Stimulated activated CD4-positive, alpha-beta T cell treated with anti-CD3 and anti-CD28 coated beads, Interleukin-12 subunit alpha, Interleukin-12 subunit beta, amount 100 ng/mL, for 24 hours (primary cell): ENCODE measurements at places on chromosomes 2 and 18.

DNA sequence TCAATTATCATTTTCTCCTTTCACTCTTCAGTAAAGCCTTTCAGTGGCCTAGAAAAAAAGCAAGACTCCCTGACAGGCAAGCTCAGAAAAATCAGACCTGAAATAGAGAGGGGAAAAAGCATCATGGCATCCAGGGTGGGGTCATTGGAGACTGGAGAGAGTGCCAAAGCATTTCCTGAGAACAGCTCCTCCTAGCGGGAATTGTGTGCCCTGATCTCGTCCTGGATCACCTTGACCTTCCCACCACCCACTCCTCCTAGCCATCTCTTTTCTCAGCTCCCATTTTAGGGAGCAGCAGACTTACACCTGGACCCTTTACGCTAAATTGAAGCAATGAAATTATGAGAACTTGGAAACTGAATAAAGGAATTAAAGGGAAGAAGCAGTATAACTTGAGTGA is 176.6 kb downstream of the VWC2L start:
- no peak for DNase-seq

GRCh38 chr2:95319481-95320343 is 22.6 kb downstream of the KCNIP3 start:
- no peak for DNase-seq

- no peak for DNase-seq
Observed at GRCh38 chr2:136495636-136496035, 269.7 kb upstream of the THSD7B start.

GRCh38 chr2:174036825-174037224 is 71.7 kb upstream of the SP3 start:
- no peak for DNase-seq

GRCh38 chr18:33577685-33578517 is at the start of gene ASXL3:
Gene ASXL3 (plus strand): TSS chr18:33578219. CDS start chr18:33578632, 413 bp downstream.
- no peak for DNase-seq

GRCh38 chr2:233338812-233339368 is 15.4 kb upstream of the DGKD start:
- no peak for DNase-seq

- DNase-seq, result no peak
Observed at GRCh38 chr2:126771501-126772195, 115.7 kb downstream of the GYPC start.

DNA sequence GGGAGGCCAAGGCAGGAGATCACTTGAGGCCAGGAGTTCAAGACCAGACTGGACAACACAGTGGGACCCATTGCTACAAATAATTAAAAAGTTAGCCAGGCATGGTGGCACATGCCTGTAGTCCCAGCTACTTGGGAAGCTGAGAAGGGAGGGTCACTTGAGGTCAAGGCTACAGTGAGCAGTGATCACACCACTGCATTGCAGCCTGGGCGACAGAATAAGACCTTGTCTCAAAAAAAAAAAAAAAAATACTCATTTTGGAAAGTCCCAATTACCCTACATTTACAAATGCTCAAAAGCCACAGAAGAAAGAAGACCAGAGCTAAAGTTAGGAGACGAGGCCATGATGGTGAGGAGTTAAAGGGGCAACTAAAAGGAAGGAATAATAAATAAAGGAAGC is 61.9 kb downstream of the COLEC12 start:
- no peak for DNase-seq

GRCh38 chr2:233839447-233839820 is 14.9 kb downstream of the HJURP start:
- no peak for DNase-seq

GRCh38 chr2:10873790-10874437 is 37.8 kb upstream of the KCNF1 start:
- no peak for DNase-seq

DNA sequence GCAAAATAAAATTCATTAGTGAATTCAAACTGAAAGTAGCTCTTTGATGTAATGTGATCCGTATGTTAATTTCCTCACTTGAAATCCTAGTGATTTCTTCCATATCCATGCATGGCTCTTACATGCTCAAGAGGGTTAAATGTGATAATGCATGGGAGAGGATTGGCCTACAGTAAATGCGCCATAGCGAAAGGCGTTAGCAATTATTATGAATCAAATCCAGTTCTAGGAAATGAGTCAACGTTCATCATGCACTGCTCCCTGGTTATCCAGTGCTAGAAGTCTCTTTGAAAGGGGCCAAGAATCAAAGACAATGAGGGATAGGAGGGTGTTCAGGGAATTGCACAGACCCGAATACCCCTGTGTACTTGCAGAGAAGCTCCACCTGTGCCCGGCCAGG is 101.4 kb upstream of the RASGRP3 start:
- no peak for DNase-seq

GRCh38 chr2:164061129-164061746 is 325.4 kb upstream of the FIGN start:
- no peak for DNase-seq

GRCh38 chr2:143458258-143459190 is 329.3 kb downstream of the ARHGAP15 start:
- no peak for DNase-seq

DNA sequence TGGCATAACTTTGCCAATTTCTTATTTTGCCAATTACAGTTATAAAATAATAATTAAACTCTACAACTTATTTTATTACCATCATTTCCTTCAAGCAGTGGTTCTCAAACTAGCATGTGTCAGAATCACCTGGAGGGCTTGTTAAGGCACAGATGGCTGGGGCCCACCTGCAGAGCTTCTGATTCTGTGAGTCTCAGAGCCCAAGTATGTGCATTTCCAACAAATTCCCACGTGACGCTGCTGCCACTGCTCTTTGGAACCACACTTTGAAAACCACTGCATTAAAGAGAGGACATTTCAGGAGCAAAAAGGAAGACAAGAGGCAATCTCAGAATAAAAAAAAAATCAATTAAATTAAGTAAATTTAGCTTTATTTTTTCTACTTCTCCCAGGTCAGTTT is 94.0 kb upstream of the HNRNPA3 start:
- no peak for DNase-seq
